H9 (cell line): ENCODE measurements at places on chromosomes 11 and 22.

DNA sequence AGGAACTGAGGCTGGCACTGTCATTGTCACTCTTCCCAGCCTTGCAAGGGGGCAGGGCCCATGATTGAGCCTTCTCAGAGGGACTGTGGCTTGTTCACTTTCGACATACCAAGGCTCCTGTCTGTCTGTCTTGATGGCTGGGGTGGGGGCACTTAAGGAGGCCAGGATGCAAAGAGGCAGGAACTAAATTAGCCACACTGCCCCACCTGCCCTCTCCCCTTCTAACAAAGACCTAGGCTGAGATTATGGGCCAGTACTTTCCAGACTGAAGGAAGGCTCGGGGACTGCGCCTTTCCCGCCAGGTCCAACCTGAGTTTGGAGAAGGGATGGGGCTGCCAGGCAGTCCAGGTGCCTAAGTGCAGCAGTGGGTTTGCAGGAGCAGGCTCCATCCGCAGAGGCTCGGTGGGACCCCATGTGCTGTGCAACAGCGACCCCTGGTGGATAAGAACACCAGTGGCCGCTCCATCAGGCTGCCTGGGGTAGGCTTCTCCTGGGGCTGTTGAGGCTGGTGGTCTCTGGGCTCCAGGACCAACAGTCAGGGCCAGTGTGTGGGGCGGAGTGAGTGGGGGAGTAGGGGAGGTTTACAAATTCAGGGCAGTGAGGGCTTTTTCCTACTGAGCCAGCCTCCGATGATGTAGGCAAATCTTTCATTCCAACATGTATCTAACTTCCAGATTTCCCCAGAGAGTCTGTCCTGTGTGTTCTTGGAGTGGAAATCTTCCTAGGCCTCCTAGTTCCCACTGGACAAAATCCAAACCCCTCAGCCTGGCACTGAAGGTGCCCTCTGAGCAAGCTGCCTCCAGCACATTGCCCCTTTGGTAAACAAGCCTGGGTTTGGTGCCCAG lies 93.9 kb downstream of the INSC start:
- DNase-seq, result peak; percentile 88

DNA sequence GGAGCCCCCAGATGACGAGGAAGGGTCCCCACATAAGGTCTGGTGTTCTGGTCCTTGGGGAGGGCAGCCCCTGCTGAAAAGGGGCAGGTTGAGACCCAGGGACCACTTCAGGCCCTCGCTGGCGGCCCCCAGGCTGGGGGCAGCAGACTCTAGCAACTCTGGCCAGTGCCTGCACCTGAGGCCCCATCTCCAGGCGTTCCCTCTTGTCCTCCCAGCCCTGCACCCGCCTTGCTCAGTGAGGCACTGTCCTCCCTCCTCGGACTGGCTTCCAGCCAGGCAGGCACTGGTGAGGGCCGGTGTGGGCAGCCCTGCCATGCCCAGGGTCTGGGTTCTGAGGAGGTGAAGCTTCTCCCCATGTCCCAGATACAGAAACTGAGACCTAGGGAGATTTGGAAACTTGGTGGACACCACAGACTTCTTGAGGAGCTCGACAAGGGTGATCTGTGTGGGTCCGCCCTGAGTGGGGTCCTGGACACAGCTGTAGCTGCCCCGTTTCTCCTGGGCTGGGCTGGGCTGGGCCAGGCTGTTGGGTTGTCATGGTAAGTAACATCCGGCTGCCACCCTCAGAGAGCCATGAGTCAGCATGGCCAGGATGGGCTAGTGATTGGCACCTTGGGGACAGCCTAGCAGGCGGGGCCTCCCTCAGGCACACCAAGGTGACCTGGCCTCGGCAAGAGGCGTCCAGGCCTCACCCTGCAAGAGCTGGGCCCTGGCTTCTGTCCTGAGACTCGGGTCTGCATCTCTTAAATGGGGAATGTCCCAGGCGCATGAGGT lies 11.1 kb upstream of the PHLDA2 start:
- DNase-seq, result peak; percentile 29

DNA sequence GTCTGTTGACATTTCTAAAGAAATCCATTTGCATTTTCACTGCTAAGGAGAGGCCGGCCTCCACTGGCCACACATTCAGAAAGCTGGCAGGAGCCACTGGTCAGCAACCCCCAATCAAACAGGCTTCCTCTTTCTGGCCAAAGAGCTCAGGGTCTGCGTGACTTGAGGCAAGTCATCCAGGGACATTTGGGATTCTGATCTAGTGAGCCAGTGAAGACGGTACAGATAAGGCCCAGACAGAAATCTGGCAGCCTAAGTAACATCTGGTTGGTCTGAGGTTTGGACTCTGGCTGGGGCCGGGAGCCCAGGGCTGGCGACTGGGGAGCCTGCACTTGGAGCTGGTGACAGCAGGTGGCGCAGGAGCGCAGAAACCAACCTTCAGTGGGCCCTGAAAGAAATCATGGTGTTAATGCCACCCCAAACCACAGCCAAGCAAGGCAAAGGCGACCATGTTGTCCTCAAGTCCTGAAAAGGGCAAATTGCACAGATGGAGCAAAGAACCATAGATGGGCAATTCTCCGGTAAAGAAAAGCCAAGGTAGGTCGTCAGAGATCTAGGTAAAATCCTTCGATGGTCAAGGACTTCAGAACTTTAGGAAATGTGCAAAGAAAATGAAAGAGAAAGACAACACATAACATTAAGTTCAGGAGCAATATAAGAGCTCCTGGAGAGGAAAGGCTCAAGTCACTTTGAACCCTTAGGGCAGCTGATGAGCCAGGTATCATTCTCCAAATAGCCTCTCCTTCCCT lies 99.4 kb upstream of the BLID start:
- peak; percentile 84 for DNase-seq

- no peak for DNase-seq
Observed at GRCh38 chr11:45343444-45343843, 57.3 kb upstream of the SYT13 start.

DNA sequence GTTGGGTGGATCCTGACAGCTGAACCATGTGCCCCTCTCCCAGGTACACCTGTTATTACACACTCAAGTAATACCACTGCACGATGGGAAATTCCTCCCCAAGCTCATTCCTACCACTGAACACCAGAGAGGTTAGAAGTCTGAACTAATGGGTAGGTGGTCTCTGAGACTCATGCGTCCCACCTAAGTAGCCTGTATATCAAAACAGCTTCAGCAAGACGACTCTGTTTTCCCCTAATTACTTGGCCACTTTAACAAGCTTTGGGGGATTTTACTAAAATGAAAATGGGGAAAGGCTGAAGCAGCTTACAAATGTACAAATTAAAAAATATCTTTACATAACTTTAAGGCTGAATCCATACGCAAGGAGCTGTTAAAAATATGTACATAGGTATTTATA lies 29.4 kb downstream of the LGR4 start:
- DNase-seq, result no peak

GRCh38 chr22:39559456-39560105 lies 11.0 kb upstream of the CACNA1I start:
- DNase-seq, result peak; percentile 81

DNA sequence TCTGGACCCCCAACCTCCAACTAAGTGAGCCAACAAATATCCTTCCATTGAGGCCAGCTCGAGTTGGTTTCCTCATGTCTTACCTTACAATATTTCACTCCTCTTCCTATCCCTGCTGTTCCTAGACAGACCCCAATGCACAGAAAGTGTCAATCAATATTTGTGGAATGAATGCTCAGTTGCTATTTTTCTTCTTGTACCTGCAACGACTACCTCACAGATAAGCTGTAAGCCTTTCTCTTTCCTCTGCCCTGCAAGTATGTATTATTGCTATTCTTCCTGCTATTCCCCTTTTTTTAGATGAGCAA lies 26.8 kb upstream of the CREB3L1 start:
- DNase-seq, result no peak

DNA sequence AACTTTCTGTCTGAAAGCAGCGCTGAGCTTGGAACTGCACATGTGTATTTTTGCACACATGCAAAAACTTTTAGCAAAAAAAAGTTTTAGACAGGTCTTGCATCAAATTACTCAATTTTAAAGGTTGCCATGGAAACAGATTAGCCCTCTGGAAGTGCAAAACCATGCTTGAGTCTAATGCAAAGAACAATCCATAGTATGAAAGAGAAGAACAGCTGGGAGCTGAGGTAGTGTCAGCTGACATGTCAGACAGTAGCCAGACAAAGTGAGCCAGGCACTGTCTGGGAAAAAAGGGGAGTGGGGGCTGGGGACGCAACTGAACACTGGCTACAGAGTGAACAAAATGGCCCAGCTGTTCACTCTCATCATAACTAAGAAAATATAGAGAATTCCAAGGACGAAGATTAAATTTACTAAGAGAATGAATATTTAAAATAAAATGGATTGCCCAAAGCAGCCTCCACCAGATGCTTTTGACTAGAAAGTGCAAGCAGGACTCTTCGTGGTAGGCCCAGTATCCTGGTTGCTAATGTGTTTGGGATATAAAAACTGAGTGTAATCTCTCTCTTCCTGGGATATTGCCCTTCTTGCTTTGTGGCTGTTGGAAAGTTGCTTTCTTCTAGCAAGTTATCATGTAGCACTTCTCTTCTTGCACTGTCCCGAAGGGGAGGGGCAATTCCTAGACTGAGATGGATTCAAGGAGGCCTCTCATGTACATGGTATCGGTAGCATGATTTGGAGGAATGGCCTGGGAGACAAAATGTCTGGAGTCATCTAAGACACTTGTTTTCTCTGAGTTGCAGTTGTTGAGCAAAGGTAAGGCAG lies 434.1 kb upstream of the FAT3 start:
- no peak for DNase-seq

DNA sequence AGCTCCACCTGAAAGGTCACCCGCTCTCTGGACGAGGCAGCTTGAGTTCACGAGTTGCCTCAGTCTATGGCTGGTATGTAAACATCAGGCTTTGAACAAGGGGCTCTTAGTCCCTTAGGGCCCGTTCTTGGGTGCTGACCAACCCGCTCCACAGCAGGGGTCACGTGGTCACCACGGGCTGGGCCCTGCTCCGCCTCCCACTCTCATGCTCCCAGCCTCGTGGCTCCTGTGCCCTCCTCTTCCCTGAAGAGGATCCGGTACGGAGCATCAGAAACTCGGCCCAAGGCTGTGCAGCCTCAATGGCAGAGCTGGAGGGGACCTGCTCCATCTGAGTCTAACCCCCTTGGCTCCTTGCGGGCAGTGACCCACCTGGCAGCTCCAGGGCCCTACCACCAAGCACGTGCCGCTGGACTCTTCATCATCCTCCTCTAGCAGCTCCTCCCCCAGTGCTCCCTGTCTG lies 54.2 kb upstream of the TTLL12 start:
- DNase-seq, result no peak

GRCh38 chr11:124950601-124951330 lies 3.2 kb upstream of the CCDC15 start:
- no peak for DNase-seq

DNA sequence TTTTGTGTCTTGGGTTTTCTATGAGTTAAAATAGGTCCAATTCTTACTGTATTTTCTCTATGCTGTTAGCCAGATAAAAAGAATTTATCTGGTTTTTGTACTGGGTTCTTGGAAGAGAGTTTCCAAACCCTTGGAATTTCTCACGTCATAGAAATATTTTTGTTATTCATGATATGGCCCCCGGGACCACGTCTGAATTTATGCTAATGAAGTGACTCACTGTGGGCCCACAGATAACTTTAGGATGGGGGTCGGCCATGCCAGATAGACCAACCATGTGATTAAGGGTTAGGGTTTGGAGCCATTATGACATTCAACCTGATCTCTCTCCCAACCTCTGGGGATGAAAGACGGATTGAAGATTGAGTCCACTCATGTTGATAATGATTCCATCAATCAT lies 35.6 kb upstream of the DDI1 start:
- no peak for DNase-seq

DNA sequence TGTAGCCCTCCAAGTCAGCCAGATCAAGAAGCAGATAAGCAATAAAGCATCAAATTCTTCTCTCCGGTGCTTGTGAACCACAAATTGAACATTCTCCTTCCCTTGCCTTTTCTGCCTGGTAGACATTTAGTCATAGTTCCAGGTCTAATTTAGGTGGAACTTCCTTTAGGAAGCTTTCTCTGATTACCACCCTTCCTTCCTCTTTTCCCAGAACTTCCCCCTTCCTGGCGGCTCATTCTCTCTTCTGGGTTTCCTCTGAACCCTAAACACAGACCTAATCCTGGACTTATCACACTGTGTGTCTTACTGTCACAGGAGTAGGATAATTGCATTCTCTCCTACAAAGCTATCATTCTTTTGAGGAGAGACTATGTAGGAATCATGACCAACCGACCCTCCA lies 61.9 kb downstream of the RCN1 start:
- no peak for DNase-seq

DNA sequence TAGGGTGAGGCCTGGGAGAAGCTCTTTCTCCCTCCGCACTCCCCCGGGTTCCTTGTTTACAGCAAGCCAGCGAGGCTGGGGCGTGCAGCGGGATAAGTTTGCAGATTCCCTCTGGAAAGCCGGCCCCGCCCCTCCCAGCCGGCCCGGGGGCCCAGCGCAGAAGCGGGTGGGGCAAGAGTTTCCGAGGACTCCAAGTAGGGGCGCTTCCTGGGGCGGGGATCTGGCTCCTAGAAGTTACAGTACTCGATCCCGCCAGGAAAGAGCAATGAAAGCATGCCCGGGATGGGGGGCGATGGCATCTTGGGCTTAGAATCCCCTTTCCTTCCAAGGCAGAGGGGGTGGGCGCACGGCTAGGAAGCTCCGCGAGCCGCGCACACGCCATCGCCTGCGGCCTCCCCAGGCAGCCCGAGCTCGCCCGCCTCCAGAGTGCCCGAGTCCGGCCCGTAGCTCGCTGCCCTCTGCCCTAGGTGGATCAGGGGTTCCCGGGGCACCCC lies 385 bp downstream of the TST start:
- DNase-seq, result peak; percentile 65

DNA sequence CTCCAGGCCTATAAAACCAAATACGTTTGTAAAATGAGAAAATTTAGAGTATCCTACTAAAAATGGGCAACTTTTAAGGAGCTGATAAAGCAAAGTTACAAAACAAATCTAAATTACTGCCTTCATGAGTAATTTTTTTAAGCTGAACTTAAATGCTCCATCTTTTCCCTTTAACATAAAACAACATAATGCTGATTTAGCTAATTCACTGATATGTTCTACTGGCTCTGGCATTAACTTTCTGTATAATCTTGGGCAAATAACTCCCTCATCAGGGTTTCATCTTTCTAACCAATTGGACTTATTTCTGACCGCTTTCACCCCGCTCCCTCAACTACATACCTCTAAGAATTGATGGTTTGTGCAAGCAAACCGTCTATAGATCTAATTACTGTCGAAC lies 362 bp downstream of the OR10A3 start:
- no peak for DNase-seq
